SK-N-MC (cell line): ENCODE measurements at places on chromosomes 2 and 18.

- no peak for DNase-seq
Measured at GRCh38 chr18:14964406-14964805, 216.4 kb downstream of the ANKRD30B start.

DNA sequence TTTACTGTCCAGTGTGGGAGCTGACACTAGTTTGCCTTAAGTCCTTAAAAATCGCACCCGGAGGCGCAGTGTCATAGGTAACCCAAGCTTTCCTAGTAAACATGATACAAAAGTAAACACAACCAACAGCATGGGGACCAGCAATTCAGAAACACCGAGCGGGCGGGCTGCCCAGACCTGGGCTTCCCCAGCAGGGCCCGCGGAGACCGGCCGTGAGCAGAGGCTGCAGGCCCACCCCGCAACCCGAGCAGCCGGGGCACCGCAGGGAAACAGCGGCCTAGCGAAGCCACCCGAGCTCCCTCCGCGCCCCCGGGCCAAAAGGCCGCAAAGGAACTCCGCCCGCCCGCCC is 296 bp downstream of the TTC21B start:
- DNase-seq, result no peak

- DNase-seq, result no peak
Measured at GRCh38 chr2:133835821-133836619, 267.8 kb upstream of the NCKAP5 start.

GRCh38 chr18:80254971-80255500 is 7.7 kb upstream of the PARD6G start:
- DNase-seq, result no peak

- DNase-seq, result no peak
Measured at GRCh38 chr2:109689973-109690372, 75.8 kb downstream of the SOWAHC start.
